Posterior cingulate gyrus (tissue), 11 donors: ENCODE measurements at places on chromosomes 7 and 10.
A peak's percentile ranks its signal among the peaks of the same experiment; 100 is the strongest.

GRCh38 chr10:84606428-84606827, 278.0 kb downstream of the CCSER2 start:
- no peak for DNase-seq

GRCh38 chr7:156465186-156465585, 175.4 kb upstream of the RNF32 start:
- DNase-seq, result no peak

- DNase-seq, result no peak
Observed at GRCh38 chr7:150738591-150739001, 1.4 kb downstream of the GIMAP5 start.

DNA sequence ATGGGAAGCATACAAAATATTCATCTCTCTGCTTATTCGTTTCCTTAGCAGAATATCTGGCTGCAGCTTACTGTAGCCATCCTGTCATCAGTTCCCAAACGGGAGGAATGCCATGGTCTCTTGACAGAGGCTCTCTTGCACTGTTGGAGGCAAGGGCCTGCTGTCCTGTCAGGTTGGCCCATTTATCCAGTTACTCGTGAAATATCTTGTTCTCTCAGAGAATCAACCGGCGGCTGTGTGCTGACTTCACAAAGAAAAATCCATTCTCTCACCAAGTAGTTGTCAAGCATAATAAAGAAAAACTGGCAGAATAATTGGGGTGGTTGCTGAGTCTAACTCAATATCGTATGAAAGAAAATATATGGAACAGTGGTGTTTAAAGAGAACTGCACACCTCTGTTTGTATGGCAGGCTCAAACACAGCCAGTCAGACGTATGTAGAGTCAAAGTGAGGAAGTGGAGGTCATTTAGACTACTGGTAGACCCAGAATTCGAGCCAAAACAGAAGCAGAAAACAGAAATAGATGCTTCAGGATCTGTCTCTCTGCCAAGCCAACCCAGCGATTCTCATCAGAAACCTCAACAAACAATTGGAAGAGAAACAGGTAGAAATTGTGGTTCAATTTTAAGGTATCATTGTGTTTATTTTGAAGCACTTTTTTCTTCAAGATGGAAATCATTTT, 349.2 kb upstream of the PRKCQ start:
- no peak for DNase-seq

GRCh38 chr7:20350518-20350951, 19.8 kb downstream of the ITGB8 start:
- peak; percentile 33 for DNase-seq

DNA sequence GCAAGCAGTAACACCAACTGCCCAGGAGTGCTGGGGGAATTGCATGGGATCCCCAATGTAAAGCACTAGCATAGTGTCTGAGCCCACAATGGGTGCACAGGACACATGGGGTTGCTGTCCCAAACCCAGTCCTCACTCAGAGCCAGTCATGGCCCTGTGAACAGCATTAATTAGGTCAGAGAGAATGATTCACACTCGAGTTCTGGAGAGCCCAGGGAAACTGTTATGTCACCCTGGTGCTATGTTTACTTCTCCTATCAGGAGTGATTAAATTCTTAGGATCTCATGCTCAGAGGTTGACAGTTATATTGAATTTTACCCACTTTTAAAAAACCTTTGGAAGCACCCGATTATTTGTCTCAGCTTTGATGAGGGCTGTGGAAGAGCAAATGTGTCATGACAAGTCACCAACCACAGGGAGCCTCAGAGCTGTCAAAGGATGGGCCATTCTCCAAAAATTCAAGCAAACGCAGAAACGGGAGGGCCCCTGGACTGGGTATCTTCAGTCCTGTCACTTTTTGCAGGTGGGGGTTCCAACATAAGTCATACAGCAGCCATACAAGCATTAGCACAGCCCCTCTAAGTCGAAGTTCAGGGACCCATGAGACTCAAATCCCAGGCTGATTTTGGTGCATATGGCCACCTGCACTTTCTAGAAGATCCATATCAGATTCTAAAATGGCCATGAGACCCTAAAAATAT, 1.3 kb upstream of the RASSF4 start:
- peak; percentile 15 for DNase-seq

- no peak for DNase-seq
Observed at GRCh38 chr10:71252220-71252619, 39.9 kb downstream of the UNC5B start.

- DNase-seq, result no peak
Observed at GRCh38 chr7:102061354-102061945, 225.2 kb upstream of the SH2B2 start.

DNA sequence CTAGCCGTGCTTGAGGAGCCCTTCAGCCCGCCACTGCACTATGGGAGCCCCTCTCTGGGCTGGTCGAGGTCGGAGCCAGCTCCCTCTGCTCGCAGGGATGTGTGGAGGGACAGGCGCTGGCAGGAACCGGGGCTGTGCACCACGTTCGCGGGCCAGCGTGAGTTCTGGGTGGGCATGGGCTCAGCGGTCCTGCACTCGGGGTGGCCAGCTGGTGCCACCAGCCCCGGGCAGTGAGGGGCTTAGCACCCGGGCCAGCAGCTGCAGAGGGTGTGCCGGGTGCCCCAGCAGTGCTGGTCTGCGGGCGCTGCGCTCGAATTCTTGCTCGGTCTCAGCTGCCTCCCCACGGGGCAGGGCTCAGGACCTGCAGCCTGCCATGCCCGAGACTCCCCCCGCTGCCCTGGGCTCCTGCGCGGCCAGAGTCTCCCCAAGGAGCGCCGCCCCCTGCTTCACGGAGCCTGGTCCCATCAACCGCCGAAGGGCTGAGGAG, 90.8 kb upstream of the NRG3 start:
- DNase-seq, result no peak
